ENCODE measurements at places on chromosomes 4 and X.

DNA sequence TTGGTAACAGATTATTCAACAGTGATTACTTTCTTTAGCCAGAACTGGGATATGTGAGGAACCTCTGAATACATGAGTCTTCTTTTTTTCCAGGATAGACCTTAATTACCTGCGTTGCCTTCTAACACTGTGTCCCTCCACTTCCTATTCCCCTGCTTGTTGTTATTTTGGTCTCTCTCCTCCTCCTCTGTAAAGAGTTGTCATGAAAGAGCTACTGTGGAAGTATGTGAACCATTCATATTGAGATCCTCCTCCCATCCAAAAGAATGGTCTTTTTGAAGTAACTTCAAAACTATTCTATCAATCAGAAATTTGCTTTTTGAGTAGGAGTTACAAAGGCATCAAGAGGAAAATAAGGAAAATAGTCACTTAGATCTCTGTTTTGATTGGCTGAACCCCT lies 420.0 kb upstream of the TENM3 start:
- DNase-seq: no peak

DNA sequence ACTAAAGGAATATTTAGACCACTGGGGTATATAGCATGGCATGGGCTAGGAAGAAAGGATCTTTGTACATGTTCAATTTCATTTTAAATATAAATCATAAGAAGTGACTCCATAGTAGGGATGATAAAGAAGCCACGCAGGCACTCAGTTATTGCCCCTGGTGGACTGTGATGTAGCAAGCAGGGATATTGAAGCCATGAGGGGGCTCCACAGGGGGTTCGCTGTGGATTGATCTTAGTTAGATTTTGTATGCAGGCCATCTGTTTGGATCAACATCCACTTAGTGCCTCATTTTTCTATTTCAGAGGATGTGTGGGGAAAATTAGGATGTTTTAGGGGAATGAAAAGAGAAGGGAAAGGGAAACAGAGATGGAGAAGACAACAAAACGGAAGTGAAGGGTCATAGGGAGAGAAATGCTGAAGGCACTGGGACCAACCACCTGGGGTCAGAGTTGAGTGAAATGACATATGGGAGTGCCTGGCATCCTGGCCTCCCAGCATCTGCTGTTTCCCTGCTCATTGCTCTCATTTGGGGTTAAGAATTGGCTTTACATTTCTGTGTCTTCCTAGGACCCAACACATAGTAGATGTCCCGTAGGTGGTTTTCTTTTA lies 11.2 kb upstream of the FREM3 start:
- no peak for DNase-seq

GRCh38 chrX:38028300-38028699 lies 21.9 kb downstream of the SYTL5 start:
- no peak for DNase-seq

- no peak for DNase-seq
Observed at GRCh38 chr4:115310641-115311040, 197.2 kb upstream of the NDST4 start.

DNA sequence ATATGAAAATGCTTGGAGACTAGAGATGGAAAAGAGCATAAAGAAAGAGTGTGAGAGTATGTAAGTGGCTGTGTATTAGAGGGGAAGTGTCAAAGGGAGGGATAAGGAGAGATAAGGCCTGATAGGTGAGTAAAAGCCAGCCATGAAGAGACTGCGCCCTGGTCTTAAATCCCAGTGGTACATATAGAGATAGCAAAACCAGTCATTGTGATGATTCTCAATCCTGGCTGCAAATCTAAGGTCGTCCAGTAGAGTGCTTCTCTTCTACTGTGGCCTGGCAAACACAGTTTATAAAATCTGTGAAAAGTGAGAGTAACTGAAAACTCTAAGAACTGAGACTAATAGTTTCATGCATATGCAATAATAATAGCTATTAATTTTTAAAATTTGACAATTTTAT lies 86.9 kb downstream of the MAB21L2 start:
- DNase-seq: no peak

GRCh38 chr4:70801265-70801809 lies 38.4 kb downstream of the GRSF1 start:
- DNase-seq: no peak

DNA sequence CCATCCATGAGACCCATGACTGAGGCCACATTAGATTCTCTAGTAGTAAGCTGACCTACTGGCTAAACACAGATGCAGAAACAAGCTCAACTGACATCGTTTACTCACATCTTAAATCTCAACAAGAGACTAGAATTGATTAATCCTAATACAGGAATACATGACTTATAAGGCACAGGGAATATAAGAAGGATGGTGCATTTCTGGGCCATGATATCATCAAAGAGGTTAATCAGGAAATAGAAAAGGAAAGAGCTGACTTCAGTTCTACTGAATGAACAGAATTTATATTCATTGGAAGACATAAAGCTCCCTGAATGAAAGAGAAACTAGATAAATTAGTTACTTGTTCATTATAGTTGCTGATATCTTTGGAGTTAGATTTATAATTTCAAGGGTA lies 1406.5 kb downstream of the STIM2 start:
- DNase-seq: no peak

DNA sequence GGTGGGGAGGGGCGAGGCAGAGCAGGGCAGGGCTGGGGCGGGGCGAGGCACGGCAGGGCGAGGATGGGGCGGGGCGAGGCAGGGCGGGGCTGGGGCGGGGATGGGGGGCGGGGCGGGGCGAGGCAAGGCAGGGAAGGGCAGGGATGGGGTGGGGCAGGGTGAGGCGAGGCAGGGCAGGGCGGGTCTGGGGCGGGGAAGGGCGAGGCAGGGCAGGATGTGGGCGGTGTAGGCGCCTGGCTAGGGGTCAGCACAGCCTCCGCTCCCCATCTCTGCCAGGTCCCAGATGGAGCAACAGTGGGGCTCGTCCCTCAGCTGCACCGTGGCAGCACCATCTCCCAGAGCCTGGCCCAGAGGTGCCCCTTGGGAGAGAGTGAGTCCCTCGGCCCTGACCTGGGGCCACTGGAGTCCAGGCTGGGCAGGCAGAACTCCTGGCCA lies 4.2 kb upstream of the SRPK3 start:
- DNase-seq: peak; percentile 16

GRCh38 chr4:48400416-48400815 lies 59.1 kb downstream of the SLAIN2 start:
- no peak for DNase-seq

DNA sequence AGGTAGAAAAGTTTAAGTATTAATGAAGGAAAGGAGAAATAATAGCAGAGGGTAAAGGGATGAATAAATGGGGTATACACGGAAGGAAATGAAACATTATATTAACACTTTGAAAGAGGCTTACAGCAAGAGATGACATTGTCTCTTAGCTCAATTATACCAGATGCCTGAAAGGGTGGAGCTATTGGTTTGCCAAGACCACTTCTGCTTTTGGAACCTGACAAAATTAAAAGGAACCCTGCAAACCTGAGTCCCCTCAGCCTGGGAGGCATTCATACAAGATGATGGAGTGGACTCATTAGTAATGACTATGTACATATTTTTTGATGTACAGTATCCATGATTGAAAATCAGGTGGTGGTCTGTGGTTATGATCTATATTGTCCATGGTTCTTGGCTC lies 45.1 kb upstream of the HPF1 start:
- DNase-seq: no peak

DNA sequence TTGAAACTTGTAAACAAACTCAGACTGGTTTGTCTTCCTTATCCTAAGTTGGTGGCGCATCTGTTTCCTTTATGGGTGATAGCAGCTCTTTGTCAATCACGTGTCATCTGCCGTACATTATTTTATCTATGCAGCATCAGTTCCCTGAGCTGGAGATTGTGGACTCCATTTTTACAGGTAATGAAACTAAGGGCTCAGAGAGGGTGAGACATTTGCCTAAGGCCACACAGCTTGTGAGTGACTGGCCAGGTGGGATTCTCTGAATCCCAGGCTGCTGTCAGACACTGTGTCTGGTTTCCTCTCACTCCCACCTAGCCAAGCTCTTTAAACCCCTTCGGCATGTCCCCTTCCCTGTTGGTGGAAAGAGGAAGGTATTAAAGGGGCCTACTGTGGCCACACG lies 41.7 kb upstream of the CLCN4 start:
- DNase-seq: no peak

GRCh38 chr4:109302361-109303139 lies at the start of gene COL25A1:
TSS of gene COL25A1 (minus strand) at chr4:109302658.
- peak; percentile 75 for DNase-seq

DNA sequence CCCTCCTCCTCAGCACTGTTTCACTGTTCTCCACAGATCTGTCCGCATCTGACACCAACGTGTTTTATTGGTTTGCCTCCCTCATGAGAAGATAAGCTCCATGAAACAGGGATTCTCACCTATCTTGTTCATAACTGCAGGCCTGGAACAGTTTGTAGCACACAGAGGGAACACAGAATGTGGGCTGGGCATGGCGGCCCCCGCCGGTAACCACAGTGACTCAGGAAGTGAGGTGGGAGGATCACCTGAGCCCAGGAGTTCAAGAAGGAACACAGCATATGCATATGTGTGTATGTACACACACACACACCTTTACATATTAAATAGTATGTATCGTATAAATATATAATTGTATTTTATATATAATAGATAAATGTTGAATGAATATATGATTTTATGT lies 168.6 kb downstream of the AFAP1 start:
- no peak for DNase-seq

GRCh38 chrX:133215747-133216146 lies 2.4 kb downstream of the TFDP3 start:
- no peak for DNase-seq

DNA sequence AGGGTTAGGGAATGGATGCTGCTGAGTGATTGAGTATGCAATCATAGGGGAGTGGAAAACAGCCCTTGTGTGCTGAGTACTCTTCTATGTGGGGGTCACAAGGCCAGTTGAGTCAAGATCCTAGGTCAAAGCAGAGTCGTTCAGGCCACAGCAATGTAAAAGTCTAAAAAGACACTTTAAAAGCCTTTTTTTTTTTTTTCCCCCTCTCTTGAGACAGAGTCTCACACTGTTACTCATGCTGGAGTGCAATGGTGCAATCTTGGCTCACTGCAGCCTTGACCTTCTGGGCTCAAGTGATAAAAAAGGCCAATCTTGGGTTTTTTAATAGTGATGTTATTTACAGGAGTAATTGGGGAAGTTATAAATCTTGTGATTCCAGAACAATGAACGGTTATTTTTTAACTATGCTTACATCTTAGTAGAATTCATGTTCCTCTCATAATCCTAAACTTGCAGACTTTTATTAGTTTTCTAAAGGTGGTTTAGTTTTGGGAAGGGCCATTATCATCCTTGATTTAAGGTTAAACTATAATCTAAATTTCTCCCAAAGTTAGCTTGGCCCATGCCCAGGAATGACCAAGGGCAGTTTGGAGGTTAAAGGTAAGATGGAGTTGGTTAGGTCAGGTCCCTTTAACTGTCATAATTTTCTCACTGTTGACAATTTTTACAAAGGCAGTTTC lies 82.2 kb upstream of the BMP2K start:
- DNase-seq: no peak

GRCh38 chrX:150316564-150316963 lies 46.6 kb upstream of the MAMLD1 start:
- DNase-seq: no peak

GRCh38 chr4:62053974-62054373 lies 853.8 kb downstream of the ADGRL3 start:
- DNase-seq: no peak

DNA sequence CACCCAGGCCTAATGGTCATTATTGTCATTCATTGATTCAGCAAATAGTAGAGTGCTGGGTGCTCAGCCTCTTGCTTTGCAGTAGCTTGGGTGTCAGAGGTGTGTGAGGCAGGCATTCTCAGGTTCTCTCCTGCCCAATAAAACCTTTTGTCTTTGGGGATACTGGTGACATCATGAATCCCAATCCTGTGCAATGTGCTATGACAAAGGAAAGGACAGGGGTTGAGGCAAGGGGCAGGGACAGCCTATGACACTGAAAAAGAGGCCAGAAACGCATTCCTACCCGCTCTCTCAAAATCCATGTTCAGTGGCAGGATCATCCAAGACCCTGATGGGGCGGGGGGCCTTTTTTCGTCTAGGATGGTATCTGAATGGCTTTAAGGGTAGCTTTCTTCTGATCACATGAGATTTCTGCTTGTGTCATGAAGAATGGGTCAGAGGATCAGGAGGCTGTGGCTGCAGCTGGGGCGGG lies 1.5 kb upstream of the FAM193A start:
- DNase-seq: no peak

DNA sequence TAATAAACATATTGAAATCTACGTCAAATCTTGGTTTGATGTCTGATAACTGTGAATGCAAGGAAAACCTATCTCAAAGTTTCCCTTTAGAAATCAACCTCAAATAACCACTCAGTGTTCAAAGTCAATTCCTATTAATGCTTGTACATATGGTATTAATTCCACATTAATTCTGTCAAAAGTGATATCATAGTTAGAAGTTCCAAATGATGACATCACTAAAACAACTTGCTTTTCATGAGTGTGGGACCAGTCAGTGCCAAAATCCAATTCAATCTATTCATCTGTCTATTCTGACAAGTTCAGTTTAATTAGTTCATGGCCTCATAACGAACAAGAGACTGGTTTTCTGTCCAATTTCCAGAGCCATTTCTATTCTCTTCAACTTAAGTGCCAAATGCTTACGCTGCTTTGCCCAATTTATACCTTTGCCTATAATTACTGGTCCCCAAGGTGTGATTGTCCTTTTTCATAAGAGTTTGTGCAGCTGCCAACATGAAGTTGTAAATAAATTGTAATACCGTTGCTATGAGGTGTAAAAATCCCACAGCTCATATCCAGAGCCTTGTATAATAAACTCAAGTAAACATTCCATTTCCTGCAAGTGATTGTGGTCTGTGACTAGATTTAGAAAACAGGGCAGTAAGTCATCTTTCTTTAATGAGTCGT lies 476.2 kb downstream of the RAB28 start:
- DNase-seq: no peak

DNA sequence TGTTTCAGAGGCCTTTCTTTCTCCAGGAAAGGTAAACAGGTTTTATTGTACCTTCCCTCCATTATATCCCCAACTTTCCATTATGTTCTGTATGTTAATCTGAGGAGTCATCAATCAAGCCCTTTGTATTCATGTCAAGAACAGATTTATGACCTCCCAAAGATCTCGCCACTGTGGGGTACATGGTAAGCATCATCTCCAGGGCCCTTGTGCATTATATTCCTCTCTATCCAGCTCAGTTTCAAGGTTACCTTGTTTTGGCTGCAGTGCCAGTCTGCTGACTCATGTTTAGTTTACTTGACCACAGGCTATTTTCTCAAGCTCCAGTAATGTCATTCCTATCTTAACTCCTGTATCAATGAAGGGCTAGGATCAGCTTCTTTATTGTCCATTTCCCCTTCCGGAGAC lies 125.1 kb upstream of the FRMPD4 start:
- DNase-seq: no peak

- no peak for DNase-seq
Observed at GRCh38 chr4:69493515-69493914, 2.2 kb downstream of the UGT2B4 start.

DNA sequence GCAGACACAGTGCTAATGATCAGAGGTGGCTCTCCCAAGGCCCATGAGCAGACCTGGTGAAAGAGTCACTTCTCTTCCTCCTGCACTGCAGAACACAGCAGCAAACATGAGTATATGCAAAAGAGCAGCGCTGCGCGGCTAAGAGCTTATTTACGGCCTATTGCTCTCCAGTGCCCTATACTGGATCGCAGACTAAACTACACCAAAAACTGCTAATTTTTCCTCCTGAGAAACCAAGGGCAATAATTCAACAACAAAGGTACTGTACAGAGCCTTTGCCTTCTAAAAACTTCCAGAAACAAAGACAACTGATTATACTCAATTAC lies 702.5 kb downstream of the ARAP2 start:
- DNase-seq: no peak

GRCh38 chrX:49206543-49206942 lies 6.5 kb upstream of the SYP start:
- DNase-seq: no peak
